CD4-positive, alpha-beta memory T cell (primary cell): ENCODE measurements at places on chromosomes 1 and 21. TPM values are rescaled to one million over a fixed set of nuclear protein-coding genes. Genes with fewer than 3 reads are reported as not detected.

The MYOG gene
- total RNA-seq = not detected

The MAGI3 gene
- total RNA-seq = 6.7 TPM

The MIXL1 gene
- not detected for total RNA-seq

The GUCA2B gene
- not detected for total RNA-seq

The MTFR1L gene
- total RNA-seq = 57.2 TPM

The PRRX1 gene
- total RNA-seq = not detected

The PLXNA2 gene
- total RNA-seq = 3.5 TPM

The RBM11 gene
- total RNA-seq = 1.7 TPM

The IL19 gene
- not detected for total RNA-seq

The CD164L2 gene
- total RNA-seq = not detected

The GBP4 gene
- 48.5 TPM for total RNA-seq

The CD5L gene
- total RNA-seq = not detected

The CNKSR1 gene
- total RNA-seq = 4.5 TPM

The KRTAP6-1 gene
- total RNA-seq = not detected
